ENCODE measurements at places on chromosomes 13 and 19.

GRCh38 chr13:69721631-69722030 is 386.0 kb upstream of the ATXN8OS start:
- no peak for DNase-seq

GRCh38 chr13:107210723-107211030 is 642.7 kb upstream of the ARGLU1 start:
- DNase-seq: no peak

DNA sequence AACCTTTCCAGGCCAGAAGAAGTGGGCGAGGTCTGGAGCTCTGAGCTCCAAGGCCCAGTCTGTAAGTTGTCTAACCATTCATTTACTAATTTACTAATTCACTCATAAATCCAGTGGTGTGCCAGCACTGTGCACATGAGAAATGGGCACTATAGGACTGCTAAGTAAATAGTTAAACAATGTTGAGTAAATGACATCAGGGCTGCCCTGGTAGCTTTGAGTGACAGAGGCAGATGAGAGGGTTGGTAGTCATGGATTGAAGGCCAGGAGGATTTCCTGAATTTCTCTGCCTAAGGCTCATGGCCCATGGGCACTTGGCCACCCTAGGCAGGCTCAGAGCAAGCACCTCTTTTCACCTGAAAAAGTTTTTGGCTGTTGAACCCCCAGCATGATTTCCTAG is 216.9 kb upstream of the RXFP2 start:
- no peak for DNase-seq

- no peak for DNase-seq
Observed at GRCh38 chr13:67043901-67044300, 186.2 kb downstream of the PCDH9 start.

- DNase-seq: peak; percentile 66
Observed at GRCh38 chr13:43127827-43128226, 104.4 kb downstream of the DNAJC15 start.

DNA sequence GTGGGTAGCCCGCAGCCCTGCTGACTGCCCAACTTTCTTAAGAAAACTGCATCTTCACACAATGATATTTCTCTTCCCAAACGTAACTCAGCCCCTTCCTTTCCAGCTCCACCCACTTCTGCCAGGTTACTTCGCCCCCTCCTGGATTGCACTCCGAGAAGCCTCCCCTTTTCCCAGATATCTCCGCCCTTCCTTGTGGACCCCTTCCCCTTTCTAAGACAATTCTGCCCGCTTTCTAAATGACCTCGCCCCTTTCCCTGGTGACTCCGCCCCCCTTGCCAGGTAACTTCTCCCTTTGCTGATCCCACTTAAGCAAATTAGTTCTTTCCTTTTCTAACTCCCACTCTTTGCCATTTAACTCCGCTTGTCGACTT is 2.6 kb downstream of the VSIG10L start:
- DNase-seq: no peak

DNA sequence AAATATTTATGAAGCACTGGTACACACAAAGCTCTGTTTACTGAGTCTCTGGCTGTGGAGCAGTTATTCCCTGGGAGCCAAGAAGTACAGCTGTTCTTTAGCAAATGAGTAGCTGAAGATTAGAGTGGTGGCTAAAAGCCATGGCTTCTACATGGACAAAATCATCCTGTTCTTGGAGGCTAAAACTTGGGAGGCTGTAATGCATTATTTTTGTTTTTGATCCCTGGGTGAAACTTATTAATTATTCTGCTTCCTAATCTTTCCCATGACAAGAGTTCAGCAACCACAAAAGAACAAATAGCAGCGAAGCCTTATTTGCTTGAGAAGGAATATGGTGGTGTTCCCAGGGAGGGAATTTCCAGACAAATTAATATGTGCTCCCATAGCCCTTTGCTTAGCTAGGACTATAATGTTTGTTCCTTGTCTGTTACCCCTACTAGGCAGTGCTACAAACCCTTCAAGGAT is 109.5 kb downstream of the DCT start:
- DNase-seq: peak; percentile 67

Data from right hindlimb (tissue), 1 donor.